ENCODE measurements at places on chromosomes 11 and 22.

GRCh38 chr11:12380565-12381325 lies 3.4 kb downstream of the PARVA start:
- no peak for DNase-seq

DNA sequence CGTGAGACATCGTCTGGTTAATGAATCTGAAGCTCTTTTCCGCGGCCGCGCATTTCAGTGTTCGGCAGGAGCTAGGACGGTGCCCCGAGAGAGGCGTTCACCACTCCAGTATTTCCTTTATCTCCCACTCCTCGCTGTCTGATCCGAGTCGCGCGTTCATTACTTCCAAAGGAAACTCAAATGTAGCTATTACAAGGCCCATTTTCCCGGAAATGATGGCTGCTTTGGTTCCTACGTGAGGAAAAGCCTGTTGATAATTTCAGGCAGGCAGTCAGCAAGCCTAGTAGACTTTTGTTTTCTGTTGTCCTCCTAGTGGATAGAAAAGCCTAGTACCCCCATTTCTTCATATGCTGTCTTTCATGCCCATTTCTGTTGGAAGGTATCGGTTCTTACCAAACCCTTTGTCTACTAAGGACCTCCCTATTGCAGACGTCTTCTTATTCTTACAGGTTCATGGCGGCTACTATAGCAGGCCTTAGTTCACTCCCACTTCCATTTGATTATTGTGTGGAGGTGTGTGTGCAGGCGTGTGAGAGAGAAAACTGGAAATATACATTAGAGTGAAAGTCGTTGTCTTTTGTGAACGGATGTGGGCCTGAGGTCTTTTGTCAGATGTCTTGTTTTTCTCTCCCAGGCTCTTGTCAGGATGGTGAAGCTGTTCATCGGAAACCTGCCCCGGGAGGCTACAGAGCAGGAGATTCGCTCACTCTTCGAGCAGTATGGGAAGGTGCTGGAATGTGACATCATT lies 737 bp downstream of the RBM4 start:
- no peak for DNase-seq

GRCh38 chr11:66051371-66051765 lies 796 bp upstream of the SF3B2 start:
- DNase-seq: no peak

- DNase-seq: no peak
These were observed 15.7 kb downstream of the CD5 start for GRCh38 chr11:61118004-61118403.

GRCh38 chr11:116119158-116119557 lies 614.9 kb upstream of the CADM1 start:
- no peak for DNase-seq

GRCh38 chr11:114246321-114247069 lies 49.7 kb upstream of the NNMT start:
- no peak for DNase-seq

DNA sequence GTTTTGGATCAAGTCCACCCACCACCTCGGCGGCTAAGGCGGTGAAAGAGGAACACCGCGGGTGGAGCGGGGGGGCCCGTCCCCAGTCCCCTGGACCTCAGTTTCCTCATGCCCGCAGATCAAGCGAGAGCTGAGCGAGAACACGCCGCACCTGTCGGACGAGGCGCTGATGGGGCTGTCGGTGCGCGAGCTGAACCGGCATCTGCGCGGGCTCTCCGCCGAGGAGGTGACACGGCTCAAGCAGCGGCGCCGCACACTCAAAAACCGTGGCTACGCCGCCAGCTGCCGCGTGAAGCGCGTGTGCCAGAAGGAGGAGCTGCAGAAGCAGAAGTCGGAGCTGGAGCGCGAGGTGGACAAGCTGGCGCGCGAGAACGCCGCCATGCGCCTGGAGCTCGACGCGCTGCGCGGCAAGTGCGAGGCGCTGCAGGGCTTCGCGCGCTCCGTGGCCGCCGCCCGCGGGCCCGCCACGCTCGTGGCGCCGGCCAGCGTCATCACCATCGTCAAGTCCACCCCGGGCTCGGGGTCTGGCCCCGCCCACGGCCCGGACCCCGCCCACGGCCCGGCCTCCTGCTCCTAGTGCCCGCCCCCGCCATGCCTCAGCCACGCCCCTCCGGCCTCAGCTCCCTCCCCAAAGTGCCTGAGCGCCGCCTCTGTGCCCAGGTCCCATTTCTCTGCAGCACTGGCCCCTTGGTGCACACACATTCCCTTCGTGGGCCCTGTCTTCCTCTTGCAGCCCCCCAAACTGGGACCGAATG lies 12.7 kb downstream of the MAFF start:
- peak; percentile 60 for DNase-seq

DNA sequence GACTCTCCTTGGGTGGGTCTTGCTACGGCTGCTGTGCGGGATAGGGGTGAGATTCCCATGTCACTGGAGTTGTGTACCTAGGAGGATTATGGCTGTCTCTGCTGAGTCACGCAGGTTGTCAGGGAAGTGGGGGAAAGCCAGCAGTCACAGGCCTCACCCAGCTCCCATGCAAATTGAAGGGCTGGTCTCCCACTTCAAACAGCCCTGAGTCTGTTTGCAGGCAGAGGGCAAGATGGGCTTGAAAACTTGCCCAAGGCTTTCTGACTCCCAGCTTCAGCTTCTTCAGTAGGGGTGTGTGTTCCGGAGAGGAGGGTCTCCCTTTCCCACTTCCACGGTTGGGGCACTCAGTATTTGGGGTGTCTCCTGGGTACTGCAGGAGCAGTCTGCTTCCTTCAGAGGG lies 10.9 kb upstream of the SC5D start:
- DNase-seq: no peak

DNA sequence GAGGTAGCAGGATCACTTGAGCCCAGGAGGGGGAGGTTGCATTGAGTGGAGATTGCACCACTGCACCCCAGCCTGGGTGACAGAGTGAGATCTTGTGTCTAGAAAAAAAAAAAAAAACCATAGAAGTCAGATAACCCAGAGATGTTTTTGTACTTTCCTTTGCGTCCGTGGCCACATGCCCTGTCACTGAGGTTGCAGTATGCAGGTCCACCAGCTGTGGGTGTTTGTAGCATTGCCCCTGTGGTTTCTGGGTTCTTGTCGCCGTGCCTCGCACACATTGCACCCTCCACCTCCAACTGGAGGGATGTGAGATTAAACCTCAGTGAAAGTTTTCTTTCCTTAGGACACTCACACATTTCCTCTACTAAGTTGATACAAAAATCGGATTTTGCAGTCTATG lies 70.3 kb downstream of the TNRC6B start:
- peak; percentile 64 for DNase-seq

DNA sequence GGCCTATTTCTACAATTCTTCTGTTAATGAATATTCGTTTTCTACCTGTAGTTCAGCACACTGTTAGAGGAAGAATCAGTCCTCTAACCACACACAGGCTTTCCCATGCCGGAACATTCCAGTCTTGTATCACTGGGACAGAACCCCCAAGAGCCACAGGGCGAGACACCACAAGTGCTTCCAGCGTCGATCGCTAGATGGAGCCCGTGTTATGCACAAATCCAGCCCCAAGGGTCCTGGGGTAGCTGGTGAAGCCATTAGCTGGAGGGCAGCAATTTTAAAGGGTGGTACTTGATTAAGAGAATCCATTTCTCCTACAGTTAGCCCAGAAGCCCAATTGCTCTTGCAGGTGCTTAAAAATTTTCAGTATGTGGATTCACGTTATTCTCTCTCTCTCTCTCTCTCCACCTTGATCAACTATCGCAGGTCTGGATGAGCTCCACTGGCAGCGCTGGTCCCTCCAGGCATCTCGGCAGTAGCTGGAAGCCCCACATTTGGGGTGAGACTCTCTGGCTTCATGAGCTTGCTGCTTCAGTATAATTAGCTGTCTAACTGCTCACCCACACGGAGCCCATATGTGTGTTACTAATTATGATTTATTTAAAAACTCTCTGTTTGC lies 148.2 kb upstream of the SNX19 start:
- DNase-seq: no peak

GRCh38 chr11:46330563-46331281 lies 16.5 kb upstream of the DGKZ start:
- DNase-seq: no peak

Measured in T-helper 22 cell (primary cell).